ENCODE measurements at places on chromosomes 6 and 20.

DNA sequence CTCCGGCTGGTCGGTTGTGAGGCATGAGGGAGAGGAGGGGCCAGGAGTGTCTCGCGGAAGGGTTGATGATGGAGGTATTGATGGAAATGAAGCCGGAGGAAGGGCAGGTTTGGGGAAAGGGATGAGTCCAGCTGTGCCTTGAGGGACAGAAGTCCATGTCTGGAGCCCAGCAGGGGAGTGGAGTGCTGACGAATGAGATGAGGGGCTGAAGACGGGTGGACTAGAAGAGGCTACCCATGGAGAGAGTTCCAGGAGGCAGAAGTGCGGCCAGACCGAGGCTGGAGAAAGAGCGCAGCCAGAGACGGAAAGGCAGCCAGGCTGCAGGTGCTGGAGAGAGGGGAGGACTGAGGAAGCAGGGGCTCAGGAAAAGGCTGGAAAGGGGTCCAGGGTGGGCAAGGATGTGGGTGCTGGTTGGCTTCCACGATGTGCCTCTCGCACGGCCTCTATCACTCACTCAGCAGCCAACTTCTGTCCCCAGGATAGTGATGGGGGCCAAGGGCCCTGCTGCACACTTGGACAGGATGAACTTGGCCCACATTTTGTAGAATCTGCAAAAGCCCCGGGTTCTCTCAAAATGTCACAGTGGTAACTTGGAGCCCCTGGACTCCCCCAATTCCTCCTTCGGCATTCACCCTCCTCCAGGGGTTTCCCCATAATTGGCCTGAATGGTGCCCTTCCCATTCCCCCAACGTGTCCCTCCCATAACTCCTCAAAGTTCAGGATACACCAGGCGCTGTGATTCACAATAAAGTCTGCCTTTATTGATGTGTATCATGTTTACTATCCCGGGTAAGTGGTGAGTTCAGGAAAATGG lies 627 bp upstream of the EIF6 start:
- no peak for DNase-seq

DNA sequence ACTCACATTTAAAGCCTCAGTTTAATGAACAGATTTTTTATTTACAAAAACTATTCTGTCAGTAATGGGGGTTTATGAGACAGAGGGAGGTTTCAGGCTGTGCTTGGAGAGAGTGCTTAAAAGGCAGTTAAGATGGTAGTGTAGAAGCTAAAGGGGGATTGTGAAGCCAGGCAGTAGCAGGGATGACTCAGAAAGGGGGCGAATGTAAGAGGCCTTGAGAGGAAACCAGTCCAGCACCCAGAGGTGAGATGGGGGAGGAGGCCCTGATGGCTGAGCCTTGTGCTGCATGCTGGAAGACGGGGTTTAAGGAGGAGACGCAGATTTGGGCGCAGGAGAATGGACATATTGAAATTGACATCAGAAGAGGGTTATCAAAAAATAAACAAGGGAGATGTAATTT lies 6.6 kb upstream of the SERPINB9 start:
- DNase-seq: no peak

DNA sequence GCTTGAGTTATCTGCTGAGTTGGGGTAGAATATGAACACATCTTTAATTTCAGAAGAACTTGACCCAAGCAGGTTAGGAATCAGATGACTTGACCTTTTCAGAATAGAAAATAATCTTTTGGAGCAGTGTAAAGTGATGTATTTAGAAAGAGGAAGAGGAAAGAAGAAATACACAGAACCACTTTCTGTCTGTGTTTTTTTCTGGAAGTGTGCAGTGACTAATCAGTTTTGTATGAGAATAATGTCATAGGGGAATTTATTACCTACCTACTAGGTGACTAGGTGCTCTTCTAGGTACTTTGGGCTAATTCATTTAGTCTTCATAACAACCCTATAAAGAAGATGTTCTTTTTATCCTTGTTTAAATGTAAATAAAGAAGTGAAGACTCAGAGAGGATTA lies 3.0 kb downstream of the PPP1R14C start:
- no peak for DNase-seq

DNA sequence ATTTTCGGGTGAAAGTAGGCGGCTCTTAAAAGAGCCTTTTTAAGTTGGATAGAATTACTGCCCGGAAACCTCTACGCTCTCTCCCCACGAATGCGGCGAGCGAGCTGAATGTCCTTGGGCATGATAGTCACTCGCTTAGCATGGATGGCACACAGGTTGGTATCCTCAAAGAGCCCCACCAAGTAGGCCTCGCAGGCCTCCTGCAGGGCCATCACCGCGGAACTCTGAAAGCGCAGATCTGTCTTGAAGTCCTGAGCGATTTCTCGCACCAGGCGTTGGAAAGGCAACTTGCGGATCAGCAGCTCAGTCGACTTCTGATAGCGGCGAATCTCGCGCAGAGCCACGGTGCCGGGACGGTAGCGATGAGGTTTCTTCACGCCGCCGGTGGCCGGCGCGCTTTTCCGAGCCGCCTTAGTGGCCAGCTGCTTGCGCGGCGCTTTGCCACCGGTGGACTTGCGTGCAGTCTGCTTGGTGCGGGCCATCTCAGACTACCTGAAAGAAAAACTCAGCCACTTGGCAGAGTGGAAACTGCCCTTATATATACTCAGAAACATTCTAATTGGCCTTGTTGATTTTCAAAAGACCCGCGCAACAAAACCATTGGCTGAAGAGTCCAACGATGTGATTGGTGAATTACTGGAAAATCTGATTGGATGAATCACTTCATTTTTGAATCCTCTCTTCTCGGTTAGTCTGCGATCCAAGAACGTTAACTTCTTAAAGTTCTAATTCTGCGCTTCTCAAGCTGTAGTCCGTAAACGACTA lies 93.9 kb upstream of the BTN3A2 start:
- DNase-seq: no peak

GRCh38 chr20:57361517-57361916 lies 10.5 kb downstream of the RAE1 start:
- no peak for DNase-seq

- no peak for DNase-seq
Measured at GRCh38 chr20:63100926-63101699, 94.3 kb upstream of the BHLHE23 start.

DNA sequence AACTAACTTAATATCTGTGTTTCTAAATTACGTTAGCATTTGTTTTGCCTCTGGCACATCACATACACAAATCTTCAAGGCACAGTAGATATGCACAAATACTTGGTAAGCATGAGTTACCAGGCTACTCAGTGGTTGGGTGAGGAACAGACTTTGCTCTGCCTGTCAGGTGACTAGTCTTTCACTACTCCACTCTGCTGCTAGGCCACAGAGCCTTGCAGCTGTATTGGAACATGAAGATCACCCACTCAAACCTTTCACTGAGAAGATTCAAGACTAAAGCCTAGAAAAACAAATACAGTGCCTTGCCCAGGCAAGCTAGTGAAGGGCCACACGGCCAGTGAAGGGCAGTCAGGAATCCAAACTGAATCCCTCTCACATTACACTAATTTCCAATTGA lies 47.0 kb downstream of the DTNBP1 start:
- no peak for DNase-seq

DNA sequence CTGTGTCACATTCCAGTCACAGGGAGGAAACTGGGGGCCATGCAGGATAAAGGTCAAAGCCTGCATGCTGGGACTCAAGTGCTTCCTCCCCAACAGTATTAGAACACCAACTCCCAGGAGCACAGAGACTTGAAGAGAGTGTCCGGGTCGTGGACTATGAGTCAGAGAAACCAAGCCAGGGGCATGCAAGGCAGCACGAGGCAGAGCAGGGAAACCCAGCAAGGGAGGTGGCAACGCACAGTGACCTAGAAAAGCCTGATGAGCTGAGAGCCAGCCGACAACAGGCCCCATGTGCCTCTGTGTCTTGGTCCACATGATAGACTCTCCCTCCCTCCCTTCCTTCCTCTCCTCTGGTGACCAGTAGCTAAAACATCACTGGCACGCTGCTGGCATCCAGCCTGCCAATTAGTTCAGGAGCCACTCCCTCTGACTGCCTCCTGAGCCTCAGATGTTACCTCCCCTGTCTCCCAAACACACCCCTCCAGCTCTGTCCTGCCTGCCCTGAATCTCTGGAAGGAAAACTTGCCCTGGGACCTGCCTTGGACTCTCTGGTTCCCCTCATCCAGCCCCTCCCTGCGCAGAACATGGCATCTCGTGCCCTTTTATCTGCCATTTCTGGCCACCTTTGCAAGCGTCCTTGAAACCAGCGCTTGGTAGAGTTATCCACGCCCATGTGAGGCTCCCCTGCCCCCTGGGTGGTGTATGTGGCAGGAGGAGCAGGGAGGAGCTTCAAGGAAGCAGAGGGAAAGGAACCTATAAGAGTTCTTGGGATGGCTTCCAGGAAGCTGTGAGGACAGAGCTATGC lies 16.2 kb upstream of the RNF39 start:
- DNase-seq: no peak

DNA sequence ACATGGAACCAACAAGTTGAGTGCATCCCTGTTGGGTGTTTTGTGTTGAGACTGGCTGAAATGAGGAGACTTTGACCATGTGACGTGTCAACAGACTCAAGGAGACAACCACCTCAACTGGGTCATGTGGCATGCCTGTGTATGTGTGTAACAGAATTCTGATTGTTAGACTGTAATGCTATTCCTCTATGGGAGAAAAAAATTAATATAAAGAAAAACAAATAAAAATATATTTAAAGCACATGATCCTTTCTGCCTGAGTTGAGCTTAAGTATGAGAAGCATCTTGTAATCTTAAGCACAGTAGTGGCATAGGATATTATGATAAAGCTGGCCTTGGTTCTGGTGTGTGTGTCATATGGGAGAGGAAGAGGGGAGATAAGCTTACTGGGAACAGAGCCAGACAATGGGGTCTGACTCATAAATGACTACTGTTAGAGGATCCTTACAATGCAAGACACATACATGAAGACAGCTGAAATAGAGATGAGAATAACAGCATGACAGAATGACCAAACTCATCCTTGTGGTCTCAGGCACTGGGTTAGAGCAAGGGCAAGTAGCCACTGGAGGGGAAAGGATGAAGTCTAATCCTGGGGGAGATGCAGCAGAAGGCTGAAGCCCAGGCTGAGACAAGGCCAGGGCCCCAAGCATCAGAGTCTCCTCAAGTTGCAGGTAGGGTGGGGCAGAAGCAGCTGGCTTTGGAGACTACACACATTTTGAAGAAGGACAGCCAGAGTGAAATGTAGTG lies 9.2 kb downstream of the TP53INP2 start:
- peak; percentile 16 for DNase-seq

- DNase-seq: no peak
Measured at GRCh38 chr6:130505808-130506598, 140.2 kb downstream of the TMEM200A start.

- DNase-seq: no peak
Measured at GRCh38 chr20:46215913-46216707, 92.2 kb downstream of the CDH22 start.

DNA sequence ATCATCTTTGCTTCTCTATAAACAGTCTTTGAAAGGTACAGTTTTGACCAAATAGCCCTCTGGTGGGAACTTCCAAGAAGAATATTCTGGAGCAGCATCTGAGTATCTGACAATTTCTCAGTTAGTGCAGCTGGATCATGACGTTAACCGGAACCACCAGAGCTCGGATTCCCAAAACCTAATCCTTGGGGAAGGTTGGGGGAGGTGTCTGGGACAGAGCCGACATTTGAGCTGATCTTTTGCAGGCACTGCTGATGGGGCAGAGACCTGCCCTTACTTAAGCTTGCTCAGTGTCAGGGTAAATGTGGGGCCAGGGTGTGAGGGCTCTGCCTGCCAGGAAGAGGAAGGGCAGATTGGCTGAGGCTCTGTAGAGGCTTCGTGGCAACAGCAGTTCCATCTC lies 416.6 kb downstream of the DHX35 start:
- DNase-seq: no peak

- DNase-seq: no peak
Measured at GRCh38 chr6:14992382-14992781, 253.5 kb upstream of the JARID2 start.

DNA sequence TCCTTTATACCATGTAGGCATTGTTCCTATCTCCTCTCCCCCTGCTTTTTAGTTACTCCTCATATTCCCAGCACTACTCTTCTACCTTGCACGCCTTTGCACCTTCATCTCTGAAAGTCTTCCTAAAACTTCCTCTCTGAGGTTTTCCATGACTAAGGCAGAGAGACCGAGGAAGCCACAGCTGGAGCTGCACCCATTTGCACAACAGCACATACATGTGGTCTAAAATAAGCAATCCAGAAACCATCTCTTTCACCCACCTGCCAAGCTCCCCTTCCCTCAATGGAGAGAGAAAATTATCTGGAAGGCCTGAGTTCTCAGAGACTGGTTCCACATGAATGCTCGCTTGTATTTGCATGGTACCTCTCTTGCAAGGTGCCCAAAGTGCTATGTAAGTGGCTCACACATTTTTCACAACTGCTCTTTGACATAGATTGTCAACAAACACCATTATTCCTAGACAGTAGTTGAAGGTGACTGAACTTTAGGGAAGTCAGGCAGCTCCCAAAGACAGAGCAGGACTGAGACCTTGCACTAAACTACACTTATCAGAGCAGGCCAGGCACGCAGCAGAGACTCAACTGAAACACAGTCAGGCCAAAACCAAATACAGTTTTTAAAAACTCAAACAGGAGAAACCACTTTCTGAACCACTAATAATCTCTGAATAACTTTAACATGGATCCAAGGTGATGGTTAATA lies 313.2 kb downstream of the TFAP2A start:
- no peak for DNase-seq

DNA sequence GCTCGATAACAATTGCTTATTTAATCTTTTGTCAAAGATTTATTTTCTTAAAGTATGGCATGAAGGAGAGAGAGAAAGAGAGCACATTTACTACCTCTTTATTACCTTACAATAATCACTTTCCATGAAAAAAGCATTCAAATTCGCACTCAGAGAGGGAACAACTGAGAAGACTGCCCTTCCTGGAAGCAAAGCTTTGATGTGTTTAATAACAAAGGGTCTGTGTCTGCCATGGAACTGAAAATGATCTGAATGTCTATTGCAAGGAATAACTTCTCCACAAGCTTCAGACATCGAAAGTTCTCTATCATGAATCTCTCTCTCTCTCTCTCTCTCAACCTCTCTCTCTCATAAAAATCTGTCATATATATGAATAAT lies 308.9 kb downstream of the HDGFL1 start:
- no peak for DNase-seq

GRCh38 chr6:156348849-156349248 lies 428.3 kb upstream of the ARID1B start:
- no peak for DNase-seq

DNA sequence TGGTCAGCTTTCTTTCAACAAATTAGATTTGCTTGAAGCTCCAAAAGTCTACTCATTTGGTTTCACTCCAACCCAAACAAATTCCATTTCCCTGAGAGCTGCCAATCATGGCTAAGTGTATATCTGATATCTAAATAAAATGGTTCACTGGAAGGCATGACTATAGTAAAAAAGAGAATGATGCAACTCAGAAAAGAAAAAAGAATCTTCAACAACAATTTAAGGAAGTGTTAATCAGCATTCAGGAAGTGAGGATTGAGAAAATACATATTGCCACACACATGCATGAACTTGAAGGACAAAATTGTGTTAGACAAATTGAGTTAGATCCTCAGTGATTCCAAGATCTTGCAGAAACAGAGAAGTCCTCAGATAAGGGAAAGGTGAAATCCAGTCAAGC lies 972.9 kb upstream of the FLRT3 start:
- DNase-seq: no peak

Data from NCI-H1694 treated with DMSO at 0.1 percent for 48 hours (cell line).